Liver (tissue), 10 donors: ENCODE measurements at places on chromosomes 11 and 22.

GRCh38 chr11:11545285-11546275 lies 76.2 kb downstream of the GALNT18 start:
- no peak for DNase-seq

DNA sequence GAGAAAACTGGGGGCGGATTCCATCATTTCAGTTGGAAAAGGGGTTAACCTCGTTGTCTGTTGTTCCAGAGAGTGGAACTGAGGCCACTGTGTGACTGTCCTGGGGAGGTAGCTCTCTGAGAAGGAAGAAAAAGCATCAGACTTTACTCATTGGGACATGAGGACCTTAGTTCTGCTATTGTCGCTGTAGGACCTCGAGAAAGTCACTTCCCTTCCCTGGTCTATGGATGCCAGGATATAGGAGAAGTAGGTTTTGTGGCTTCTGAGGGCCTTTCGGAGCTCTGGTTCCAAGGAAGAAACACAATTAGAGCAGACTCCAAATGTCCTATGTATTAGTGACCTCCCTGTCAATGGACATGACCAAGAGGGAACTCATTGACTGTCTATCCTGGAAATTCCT lies 6.2 kb downstream of the MYO18B start:
- no peak for DNase-seq

DNA sequence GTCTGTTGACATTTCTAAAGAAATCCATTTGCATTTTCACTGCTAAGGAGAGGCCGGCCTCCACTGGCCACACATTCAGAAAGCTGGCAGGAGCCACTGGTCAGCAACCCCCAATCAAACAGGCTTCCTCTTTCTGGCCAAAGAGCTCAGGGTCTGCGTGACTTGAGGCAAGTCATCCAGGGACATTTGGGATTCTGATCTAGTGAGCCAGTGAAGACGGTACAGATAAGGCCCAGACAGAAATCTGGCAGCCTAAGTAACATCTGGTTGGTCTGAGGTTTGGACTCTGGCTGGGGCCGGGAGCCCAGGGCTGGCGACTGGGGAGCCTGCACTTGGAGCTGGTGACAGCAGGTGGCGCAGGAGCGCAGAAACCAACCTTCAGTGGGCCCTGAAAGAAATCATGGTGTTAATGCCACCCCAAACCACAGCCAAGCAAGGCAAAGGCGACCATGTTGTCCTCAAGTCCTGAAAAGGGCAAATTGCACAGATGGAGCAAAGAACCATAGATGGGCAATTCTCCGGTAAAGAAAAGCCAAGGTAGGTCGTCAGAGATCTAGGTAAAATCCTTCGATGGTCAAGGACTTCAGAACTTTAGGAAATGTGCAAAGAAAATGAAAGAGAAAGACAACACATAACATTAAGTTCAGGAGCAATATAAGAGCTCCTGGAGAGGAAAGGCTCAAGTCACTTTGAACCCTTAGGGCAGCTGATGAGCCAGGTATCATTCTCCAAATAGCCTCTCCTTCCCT lies 99.4 kb upstream of the BLID start:
- DNase-seq, result peak; percentile 72

DNA sequence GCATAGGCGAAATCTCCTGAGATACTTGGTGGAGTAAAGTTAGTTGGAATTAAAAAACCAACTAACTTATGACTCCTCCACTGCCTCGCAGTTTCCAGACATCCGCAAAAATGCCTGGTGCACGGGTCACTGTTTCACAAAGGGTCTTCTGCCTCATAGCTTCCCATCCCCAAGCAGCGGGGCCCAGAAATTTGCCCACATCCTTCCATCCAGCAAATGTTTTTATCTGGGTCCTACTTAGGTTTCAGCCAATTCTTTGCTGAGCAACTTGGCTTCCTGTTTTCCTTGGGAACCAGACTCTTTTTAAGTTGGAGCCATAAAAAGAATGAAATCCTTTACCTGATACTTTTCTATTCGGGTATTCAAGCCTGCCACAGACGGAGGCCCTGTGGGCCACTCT lies 36.2 kb downstream of the FZD4 start:
- no peak for DNase-seq

GRCh38 chr11:30459821-30460220 lies 126.3 kb downstream of the MPPED2 start:
- no peak for DNase-seq

- DNase-seq, result no peak
Observed at GRCh38 chr11:70335511-70335910, 62.8 kb upstream of the CTTN start.

GRCh38 chr11:6925636-6926207 lies 504 bp upstream of the ZNF215 start:
- DNase-seq, result no peak

DNA sequence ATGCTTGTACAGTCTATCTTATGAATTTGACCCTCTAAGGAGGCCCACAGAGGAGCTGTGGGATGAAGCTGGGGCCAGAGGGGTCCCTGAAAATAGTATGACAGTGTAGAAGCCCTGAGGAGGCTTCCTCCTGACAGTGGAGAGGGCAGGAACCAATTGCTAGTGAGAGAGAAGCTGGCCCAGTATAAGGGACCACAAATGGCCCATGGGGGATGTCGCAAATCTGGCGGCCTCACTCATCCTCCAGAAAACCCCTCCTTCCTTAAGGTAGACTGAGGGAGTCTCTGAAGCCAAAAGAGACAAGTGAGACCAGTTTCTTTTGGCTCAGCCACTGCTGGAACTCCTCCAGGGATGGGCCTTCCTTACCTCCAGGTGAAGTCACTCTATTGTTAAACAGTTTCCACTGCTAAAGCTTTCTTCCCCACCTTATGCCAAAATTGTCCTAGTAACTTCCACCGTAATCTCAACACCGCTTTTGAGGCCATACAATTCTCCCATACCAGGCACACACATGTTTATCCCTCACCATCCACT lies 17.8 kb upstream of the CASTOR1 start:
- no peak for DNase-seq

DNA sequence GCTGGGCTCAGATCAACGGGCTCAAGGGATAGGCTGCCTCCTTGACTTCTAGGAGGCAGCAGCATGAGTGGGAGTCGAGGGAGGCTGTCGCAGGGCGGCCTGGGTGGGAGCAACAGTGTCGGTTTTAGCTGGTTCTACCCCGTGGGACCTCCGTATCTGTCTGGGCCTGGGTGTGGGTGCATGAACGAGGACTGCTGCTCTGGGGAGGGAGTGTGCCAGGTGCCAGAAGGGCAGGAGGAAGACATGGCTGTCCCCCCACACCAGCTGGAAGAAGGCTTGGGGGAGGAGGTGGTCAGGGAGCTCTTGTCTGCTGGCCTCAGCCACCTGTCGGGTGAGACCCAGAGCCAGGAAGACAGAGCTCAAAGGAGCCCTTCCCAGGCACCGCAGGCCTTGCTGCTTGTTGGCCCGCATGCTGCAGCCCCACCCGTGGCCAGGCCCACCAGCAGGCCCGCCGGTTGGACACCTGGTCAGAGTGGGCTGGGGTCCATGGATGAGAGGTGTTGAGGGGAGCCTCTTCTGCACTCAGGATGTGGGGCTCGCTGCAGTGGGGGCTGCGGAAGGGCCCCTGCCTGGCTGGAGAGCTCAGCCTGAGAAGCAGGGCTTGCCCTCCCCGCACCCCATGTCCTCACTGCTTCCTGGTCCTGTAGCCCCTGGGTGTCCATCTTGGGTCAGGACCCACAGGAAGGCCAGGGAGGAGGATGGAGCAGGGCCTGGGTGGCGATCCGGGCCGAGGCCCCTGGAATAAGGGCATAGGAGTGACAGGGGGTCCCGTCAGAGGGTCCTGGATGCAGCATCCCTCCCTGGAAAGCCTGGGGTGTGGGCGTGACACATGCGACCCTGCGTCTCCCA lies 3.4 kb downstream of the CEND1 start:
- no peak for DNase-seq

DNA sequence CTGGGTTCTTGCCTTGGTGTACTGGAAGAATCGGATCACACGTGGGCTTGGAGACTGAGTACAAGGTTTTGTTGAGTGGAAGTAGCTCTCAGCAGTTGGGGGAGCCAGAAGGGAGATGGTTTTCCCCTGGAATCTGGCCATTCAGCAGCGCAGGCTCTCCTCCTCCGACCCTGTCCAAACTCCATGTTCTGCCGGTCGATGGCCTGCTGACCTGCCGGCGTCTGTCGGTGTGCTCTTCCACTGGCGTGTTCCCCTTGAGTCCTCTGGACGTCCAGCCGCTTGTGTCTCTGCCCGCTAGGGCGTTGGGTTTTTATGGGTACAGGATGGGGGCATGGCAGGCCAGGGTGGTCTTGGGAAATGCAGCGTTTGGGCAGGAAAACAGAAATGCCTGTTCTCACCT lies 38.5 kb upstream of the SLN start:
- no peak for DNase-seq

DNA sequence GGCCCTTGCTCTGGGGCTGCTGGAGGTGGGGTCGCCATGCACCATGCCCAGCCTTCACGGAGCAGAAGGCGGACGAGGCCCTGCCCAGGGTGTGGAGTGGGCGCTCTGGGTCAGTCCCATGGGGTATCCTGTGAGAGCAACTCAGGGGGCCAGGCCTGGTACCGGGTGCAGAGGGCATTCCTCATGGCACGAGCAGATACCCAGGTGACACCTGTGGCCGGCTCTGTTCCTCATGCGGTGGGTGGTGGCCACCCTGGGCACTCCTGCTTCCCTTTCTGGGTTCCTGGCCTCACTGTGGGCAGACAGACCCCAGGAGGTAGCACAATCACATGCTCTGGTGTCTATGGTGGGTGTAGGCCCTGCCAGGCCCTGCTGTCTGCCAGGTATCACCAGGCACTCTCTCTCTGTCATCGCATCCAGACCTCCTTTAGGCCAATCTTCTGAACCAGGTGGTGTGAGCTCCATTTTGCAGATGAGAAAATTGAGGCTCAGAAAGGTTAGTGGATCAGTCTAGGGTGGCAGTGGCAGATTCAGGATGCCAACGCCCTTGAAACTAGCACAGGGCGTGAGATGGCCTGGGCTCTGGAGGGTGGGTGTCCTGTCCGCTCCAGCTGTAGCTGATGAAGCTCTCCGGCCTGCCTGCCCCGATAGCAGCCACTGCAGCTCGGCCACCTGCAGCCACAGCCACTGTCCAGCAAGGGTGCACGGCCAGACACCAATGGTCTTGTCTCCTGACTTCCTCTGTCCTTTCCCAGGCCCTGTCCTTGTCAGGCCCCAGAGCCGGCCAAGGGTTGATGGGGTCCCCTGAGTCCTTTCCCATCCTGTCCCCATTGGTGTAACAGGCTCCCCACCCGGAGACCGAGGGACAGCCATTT lies 15.1 kb downstream of the DGKZ start:
- DNase-seq, result no peak

DNA sequence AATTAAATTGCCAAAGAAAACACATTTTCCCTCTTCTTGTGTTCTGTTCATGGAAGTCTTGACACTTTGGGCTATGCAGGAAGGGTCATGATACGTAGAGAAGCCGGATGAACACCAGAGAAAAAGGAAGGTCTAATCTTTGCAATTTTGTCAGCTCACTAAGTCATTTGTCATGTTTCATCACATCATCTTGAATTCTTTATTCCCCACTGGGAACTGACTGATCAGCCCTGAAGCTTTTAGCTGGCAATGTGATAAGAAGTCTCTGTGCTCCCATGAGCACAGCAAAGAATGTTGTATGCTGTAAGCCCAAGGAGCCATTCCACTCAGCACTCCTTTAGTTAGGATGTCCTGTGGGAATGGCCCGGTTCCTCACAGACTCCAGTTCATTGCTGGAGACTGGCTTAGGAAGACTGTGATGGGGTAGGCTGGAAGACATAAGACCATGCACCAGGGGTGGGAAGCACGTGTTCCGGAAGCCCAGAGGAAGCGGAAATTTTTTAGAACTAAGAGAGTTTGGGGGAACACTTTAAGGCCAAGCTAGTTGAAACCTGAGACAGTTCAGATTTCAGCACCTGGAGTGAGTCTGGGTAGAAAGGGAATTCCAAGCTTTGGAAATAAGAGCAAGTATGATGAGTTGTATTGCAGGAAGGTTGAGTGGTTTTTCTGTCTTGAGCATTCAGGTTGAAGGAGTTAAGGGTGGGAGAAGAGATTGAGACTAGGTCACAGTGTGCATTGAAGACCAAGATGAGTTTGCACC lies 306.7 kb upstream of the MTNR1B start:
- no peak for DNase-seq

DNA sequence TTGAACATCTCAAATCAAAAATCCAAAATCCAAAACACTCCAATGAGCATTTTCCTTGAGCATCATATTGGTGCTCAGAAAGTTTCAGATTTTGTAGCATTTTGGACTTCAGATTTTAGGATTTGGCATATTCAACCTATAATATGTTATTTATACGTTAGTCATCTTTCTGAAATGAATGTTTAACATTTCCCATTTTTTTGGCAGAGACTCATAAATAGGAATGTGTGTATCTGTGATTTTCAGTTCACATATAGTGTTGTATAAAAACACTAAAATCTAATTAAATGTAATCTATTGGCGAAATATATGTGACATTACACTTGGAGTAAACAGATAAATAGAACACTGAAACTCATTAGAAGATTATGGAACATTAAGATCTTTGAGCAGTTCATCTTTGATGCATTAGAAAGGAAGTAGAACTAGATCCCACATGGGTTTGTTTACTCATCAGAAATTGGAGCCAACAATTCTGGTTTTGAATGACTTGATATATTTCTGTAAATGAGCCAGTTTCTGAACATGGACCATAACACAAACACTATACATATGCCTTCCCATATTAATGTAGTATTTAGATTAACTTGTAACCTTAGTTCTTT lies 153.1 kb downstream of the UVRAG start:
- no peak for DNase-seq

GRCh38 chr22:46829941-46830715 lies 67.7 kb downstream of the TBC1D22A start:
- no peak for DNase-seq

DNA sequence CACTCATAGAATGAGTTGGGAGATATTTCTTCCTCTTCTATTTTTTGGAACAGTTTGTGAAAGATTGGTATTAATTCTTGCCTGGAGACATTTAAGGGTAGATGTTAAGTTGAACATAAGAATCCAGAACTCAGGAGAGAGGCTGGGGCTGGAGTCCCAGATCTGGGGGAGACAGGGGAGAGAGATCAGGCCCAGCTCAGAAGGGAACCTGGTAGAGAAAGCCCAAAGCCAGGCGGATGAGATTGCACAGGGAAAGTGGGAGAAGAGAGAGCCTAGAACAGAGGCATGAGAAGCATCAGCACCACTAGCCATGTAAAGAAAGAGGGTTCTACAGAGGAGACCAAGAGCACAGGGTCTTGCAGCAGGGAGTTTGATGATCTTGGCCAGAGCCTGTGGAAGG lies 13.0 kb upstream of the GNAZ start:
- DNase-seq, result peak; percentile 17

- DNase-seq, result no peak
Observed at GRCh38 chr11:35098855-35099254, 40.1 kb upstream of the CD44 start.
